ENCODE measurements at places on chromosomes 3 and 15.

DNA sequence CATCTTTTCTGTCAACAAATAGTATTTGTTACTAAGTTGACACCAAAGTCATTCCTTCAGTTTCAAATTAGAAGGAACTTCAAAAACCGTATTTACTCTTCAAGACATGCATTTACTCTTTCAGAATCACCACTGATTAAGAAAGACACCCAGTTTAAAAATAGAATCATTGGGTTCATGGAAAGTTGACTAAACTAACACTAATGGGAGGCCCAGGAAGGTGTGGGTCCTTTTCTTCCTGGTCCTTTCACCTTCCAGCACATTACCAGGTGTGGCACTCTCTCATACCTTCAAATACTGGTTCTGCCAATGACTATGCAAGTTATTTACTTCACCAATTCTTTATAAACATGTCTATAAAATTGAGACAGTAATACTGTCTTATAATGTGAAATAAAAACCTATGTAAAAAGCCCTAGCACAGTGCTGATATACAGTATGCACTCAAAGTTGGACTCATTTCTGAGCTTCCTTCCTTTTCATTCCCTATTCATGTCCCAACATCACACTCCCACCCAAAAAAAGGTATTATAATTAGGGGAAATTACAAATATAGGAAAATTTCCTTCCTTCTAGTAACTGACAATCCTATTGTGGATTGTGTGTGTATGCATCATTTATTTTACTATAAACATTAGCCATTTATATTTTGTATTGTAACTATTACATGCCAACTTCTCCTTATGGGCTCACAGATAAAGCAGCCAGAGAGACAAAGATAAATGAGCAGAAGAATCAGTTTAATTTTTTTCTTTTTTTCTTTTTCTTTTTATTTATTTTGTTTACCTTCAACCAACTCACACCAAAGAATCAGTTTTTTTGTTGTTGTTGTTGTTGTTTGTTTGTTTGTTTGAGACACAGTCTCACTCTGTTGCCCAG, 48.9 kb downstream of the LRRFIP2 start:
- DNase-seq = no peak

GRCh38 chr15:56468401-56468800, 3.5 kb upstream of the MNS1 start:
- no peak for DNase-seq

GRCh38 chr3:191347228-191347627, 16.9 kb upstream of the UTS2B start:
- no peak for DNase-seq

DNA sequence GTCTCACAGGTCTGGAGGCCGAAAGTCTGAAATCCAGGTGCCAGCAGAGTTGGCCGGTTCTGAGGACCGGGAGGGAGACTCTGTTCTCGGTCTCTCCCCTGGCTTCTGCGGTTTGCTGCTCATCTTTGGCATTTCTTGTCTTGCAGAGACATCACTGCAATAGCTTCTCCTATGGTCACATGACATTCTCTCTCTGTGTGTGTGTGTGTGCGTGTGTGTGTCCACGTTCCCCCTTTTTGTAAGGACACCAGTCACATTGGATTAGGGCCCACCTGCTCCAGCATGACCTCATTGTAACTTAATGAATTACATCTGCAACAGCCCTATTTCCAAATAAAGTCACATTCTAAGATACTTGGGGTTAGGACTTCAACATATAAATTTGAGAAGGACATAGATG, 12.4 kb upstream of the ATP10A start:
- no peak for DNase-seq

DNA sequence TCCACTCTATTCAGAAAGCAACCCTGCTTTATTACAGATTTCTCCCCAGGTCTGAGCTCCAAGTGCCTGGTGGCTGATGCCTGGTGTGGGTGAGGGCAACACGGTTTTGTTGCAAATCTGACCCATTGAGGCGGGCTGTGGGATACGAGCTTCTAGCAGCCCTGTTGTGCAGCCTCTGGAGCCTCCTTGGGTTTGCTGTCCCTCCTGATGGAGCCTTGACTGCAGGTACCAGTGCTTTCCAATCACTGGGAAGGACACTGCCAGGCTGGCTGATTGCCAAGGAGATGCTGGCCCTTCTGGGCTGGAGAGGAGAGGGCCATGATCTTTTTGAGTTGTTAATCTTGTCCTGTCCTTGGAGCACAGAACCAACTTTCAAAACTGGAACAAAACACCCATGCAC, 151.0 kb upstream of the RGMA start:
- DNase-seq = no peak

GRCh38 chr3:43028678-43029490, 49.8 kb downstream of the GASK1A start:
- no peak for DNase-seq

- no peak for DNase-seq
Measured at GRCh38 chr3:5184499-5184898, 3.0 kb upstream of the EDEM1 start.

Measured in AG04450 (cell line).